Activated CD4-positive, CD25-positive, alpha-beta regulatory T cell treated with anti-CD3 and anti-CD28 coated beads, Interleukin-2, amount 50 U/mL, for 72 hours (primary cell): ENCODE measurements at places on chromosomes 2 and 18.

- DNase-seq, result no peak
Observed at GRCh38 chr2:235734688-235735231, 240.9 kb downstream of the AGAP1 start.

- no peak for DNase-seq
Observed at GRCh38 chr2:26612522-26613240, 28.5 kb downstream of the CIB4 start.

GRCh38 chr2:134663451-134664450 lies 55.0 kb downstream of the TMEM163 start:
- no peak for DNase-seq

GRCh38 chr2:167862782-167863181 lies 384.6 kb downstream of the STK39 start:
- no peak for DNase-seq

GRCh38 chr2:19648583-19648982 lies 253.2 kb downstream of the TTC32 start:
- DNase-seq, result no peak

DNA sequence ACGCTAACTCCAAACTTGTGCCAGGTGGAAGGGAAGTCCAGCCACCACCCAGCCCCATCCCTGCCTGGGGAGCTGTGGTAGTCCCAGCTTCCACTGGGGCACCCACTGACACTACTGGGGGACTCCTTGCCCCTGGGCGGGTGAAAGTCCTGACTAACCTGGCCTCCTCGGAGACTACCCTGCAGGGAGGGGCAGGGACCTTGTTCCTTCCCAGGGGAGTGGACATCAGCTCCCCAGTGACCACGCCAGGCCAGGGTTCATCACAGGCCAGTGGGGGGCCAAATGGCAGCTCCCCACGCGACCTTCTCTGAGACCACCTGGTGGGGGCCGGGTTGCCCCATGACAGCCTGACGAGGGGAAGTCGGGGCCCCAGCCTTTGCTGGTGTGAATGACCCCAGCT lies 420.0 kb upstream of the SALL3 start:
- DNase-seq, result no peak

DNA sequence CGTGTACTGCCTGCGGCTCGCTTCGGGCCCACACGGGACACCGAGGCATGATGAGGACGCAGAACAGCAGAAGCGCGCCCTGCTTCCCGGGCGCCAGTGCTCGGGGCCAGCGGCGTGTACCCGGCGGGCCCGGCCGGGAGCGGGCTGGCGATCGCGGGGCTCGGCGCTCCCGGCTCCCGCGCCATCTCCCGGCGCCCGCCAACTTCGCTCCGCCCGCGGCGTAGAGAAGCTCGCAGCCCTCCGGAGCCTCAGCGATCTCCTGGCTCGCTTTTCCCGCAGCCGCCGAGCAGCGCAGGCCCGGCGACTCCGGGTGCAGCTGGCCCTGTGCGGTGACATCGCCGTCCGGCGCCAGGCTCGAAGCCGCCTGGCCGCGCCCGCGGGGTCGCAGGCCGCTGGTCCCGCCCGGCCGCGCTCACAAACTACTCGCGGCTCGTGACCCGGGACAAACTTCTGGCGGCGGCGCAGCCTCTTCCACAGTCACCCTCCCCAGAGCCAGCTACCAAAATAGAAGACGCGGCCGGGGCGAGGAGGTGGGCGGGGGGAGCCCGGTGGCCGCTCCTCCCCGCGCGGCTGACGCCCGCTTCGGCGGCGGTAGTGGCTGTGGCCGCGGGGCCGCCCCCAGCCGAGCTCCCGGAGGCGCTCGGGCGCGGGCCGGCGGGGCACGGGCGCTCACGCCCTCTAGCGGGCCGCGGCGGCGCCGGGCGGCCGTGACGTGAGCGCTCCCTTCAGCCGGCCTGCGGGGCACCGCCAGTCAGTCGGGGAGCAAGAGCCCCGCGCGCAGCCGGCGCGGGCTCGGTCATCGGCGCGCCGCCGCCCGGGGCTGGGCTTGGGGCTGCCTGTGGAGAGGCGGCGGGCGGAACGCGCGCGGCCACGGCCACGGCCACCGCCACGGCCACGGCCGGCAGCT lies at the start of gene PTPRM:
TSS of gene PTPRM (plus strand) at position 750 of the 907 bp plus-strand sequence. CDS start 503 bp downstream, outside the sequence.
- DNase-seq, result peak; percentile 52

DNA sequence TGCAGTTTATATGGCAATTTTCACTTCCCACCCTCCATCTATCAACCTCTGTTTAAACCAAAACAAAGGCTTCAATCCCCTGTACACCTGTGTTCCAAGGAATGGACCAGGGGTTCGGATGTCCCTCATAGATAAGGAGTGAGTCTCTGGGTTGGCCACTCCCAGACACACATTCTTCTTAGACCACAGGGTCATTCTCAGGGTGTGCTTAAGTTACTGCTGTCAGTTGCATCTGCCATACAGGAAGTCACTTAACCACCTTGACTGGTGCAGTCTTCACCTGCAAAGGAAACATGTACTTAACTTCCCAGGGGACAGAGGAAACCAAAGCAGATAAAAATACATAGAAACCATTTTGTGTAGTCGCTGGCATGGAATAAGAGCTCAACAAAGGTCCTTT lies 151.0 kb upstream of the NDUFV2 start:
- DNase-seq, result no peak

DNA sequence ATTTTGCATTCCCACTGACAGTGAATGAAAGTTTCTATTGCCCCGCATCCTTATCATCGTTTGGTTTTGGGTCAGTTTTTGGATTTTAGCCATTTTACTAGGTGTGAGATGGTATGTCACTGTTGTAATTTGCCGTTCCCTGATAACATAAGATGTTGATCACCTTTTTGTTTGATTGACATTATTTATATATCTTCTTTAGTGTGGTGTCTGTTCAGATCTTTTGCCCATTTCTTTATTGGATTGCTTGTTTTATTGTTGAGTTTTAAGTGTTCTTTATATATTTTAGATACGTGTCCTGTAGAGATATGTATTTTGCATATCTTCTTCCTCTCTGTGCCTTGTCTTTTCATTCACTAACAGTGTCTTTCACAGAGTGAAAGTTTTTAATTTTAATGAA lies 55.3 kb downstream of the EPC2 start:
- no peak for DNase-seq

- DNase-seq, result no peak
Observed at GRCh38 chr2:196528486-196529223, 110.9 kb upstream of the CCDC150 start.

DNA sequence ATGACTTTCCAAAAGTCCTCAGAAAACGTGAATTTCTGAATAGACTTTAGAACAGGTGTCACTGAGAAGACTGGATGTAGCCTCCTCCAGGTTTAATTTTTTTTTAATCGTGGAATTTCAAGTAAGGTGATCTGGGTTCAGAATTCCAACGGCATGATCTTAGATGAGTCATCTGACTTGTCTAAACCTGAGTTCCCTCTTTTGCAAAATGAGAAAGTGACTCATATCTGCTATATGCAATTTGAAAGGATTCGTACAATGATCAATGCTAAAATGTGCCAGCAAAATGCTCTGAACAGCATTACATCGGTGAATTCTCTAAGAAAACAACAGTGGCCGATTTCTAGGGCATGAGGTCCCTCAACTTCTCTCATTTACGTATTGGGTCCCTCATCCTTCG lies 69.1 kb upstream of the ZNF516 start:
- no peak for DNase-seq

GRCh38 chr2:196170606-196171247 lies 651 bp downstream of the STK17B start:
- peak; percentile 58 for DNase-seq
